ENCODE measurements at places on chromosomes 13 and 19.

GRCh38 chr13:85298387-85298924 is 500.8 kb downstream of the SLITRK6 start:
- DNase-seq, result no peak

DNA sequence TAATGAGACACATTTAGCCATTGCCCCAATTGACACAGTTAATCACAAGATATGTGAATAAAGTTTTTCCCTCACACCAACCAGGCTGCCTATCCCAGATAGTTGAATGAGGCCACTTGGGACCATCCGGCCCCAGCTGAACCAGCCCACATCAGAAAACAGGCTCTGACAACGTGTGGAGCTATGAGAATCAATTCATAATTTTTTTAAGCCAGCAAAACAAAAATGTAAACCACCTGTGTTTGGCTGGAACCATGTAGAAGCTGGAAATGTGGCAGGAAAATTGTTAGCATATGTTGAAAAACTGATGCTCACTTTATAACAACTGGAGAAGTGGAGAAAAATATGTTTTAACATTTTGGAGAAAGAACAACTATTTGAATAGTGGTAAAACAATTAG is 1161.3 kb downstream of the SLITRK1 start:
- DNase-seq, result no peak

DNA sequence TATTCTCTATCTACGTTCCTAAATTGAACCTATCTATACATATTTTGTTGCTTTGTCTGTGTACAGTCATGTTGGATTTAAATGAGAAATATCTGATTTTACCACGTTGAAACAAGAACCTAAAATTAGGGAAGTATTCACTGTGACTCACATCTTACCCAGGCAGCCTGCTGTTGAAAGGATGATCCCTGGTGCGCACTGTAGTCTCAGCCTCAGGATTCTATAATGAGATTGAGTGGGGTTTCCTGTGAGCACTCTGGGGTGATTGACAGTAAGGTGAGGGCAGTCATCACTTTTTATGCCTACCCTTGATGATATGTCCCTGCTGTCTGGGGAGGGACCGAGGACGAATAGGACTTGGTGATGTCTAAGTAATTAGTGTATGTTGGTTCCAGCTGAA is 35.4 kb downstream of the PCCA start:
- no peak for DNase-seq

- DNase-seq, result no peak
These were observed 15.9 kb upstream of the CEACAM1 start for GRCh38 chr19:42544146-42544545.

DNA sequence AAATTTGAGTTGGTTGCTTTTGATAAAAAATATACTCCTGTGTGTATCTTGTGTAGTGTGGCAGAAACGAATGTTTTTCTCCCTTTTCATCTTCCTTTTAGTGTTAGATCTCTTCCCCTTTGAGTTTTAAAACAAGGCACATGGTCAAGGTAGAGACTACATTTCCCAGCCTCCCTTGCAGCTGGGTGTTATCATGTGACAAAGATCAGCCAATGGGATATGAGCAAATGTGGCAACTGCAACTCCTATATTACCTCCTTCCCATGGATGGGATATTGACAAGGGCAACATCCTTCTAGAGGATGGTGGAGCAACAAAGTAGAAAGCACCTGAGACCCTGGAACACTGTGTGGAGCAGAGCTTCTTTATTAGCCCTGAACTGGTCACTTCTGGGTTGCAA is 42.4 kb downstream of the ADGRE3 start:
- DNase-seq, result no peak

DNA sequence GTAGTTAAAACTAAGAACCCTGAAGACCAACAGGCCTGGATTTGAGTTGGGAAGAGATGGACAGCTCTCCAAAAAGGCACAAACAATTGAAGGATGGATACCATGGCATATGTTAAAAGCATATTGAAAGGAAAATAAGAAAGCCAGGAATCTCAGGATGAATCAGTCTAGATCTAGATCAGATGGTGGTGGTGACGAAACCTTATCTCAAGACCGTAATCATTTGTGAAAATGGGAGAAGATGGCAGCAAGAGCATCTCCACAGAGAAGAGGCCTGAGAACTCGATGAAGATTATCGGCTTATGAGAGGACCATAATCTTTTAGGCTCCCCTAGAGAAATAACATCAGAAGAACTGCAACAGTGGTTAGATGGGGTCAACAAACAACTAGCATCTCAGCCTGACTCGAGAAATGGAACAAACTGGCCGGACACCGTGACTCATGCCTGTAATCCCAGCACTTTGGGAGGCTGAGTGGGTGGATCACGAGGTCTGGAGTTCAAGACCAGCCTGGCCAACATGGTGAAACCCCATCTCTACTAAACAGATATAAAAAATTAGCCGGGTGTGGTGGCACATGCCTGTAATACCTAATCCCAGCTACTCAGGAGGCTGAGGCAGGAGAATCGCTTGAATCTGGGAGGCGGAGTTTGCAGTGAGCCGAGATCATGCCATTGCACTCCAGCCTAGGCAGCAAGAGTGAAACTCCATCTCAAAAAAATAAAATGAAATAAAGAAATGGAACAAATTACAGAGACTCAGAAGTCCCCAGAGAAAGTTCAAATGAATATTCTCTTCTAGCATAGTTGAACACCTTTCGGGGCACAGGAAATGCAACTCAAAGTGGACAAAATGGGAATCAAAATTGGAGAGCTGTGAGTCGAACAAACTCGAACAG is 47.6 kb downstream of the FOXO1 start:
- no peak for DNase-seq

- no peak for DNase-seq
These were observed 20.6 kb upstream of the GTF3A start for GRCh38 chr13:27403727-27404385.

Data from esophagus squamous epithelium (tissue), 5 donors.